ENCODE measurements at places on chromosomes 7 and 10. TPM values are rescaled to one million over a fixed set of nuclear protein-coding genes. Genes with fewer than 3 reads are reported as not detected.

ANKMY2 gene
- total RNA-seq = 33.2 TPM

MYH16 gene
- total RNA-seq = not detected

ZCCHC24 gene
- 35.1 TPM for total RNA-seq

POU6F2 gene
- total RNA-seq = not detected
